AG09309 (cell line): ENCODE measurements at places on chromosomes 12 and 14.

DNA sequence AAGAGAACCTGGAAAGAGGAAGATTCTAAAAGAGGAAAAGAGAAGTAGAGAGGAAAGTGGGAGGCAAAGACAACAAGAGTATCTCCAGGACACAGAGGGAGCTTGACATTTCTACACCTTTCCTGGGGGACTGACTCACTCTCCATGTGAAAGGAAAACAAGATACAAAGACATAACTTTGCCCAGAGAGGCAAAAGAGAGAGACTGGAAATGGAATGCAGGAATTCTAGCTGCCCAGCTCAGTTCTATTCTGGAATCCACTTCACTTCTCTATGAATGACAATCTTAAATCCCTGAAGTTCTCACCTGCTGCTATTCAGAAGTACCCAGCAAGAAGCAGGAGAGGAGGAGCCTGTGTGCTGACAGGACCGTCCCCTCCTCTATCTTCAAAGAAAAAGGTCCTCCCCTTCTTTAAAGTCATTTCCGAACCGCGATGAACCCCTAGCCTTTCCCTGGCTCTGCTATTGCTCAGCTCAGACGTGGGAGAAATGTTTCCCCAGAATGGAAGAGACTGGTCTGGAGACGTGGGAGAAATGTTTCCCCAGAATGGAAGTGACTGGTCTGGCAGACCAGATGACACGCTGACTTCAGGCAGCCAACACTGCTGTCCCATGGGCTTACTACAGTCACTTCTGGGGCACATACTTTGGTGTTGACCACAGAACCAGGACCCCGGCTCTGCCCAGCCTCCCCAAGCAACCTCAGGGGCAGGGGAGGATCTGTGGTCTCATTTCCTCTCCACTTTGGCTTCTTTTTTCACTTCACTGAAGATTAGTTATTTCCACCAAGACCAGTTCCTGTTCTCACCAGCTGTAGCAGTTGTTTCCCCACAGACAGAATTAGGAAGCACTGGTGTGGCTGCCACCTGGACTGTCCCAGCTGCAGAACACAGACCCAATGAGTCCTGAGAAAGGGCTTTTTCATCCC is 8.3 kb downstream of the FMNL3 start:
- DNase-seq = no peak

GRCh38 chr12:125683748-125684381 is 618.6 kb downstream of the AACS start:
- no peak for DNase-seq

DNA sequence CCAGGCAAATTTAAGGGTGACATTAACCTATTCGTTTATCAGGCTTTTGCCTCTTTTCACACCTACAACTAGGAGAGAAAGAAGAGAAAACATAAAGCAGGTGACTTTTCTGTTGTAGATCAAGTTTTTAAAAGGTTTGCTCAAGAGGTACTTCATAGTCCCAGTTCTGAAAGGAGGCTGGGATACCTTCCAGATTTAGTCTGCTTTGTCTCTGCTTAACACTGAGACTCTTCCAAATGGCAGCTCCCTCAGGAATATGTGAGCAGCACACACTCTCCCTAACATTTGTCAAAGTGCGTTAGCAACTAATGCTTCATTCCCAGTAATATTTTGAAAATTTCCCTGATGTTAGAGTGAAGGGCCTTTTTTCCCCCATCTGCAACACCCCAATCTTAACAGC is 133.7 kb upstream of the RASSF8 start:
- DNase-seq = no peak

DNA sequence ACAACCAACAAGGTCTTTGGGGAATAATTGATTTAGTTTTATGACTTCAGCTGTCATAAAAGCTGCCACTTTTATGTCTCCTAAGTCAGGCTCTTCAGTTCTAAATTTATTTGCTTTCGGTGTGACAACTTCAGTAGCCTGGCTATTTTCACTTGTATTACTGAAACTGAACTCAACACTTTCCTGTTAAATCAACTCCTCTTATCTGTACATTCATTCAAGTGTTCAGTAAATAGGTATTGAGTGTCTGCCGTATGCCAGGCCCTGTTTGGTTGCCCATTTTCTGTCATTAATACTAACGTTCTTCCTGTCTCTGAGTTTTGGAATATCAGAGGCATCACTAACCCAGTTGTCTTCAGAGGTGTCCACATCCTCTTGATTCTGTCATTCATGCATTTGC is 7.5 kb downstream of the UTP20 start:
- no peak for DNase-seq

GRCh38 chr12:23954332-23954731 is 4.9 kb upstream of the SOX5 start:
- DNase-seq = no peak

DNA sequence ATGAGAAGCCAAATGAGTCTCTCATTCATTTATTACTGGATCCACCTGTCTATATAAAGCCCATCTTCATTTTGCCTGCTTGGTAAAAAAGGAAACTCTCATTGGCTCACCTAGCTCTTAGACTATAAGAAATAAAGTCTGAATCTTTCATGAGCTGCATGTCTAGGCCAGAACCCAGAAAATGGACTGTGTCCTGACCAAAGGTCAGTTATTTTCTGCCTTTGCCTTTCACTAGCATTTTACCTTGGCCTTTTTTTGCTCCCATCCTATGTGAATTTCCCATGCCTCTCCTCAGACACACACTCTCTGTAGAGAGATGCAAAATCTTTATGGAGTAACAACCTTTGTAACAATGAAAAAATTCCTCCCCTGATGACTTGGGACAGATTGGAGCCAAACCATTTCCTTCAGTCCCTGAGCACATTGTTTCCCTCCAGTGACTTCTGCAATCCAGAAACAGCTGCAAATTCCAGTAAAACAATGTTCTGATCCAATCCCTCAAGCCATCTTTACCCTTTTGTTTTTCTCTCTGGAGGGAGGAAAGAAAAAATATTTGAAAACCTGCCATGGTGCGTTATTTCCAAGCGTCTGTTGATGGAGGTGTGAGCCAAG is 33.6 kb upstream of the MAP3K9 start:
- no peak for DNase-seq

- DNase-seq = no peak
Observed at GRCh38 chr14:26217778-26218177, 380.1 kb downstream of the NOVA1 start.
